AG10803 (cell line): ENCODE measurements at places on chromosomes 3 and 15.

DNA sequence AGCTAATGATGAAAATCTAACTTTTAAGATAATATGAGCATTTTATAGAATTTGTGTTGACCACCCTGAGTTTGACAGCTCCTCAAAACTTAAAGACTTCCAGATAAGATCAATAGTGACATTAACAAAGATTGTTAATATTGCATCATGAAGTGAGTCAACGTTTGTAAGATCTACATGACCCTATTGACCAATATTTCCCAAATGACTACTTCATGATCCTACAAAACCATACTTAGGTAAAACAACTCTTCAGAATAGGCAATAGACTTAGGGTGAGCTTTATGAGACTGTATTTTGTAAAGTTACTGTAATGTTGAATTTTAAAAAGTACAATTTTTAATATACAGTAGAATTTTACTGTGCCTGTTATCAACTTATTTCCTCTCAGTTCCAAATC, 422.7 kb upstream of the ALCAM start:
- no peak for DNase-seq

DNA sequence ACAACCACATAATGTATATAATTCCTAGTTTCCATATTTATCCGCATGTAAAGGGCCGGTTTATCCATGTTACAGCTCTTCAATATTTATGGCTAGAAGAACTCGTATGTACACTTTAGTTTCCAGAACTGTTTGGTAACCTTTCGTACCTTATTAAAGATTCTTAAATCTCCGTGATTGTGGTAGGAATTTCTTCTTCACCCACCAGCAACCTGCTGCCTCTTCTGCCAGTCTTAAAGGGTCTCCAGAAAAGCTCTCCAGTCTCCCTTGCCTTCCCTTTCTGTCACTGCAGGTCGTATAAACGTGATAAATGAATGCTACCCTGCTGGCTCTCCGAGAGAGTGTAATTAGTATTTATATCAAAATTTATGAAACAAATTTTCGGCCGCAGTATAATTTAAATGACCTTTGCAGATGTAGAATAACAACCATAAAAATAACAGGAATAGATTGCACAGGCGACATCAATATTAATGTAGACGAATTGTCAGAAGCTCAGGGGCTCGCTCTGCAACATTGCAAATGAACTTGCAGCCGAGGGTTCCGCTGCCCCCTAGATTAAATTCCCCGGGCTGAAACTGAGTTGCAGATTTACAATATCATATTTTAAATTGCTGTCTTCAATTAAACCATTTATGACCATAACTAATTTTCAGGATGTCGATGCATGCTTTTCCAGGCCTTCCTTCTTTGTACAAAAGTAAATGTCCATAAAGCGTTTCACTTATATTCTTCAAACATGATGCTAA, 5.4 kb downstream of the ZIC1 start:
- DNase-seq: no peak

- no peak for DNase-seq
These were observed 272.6 kb upstream of the ZPLD1 start for GRCh38 chr3:102162251-102162650.

DNA sequence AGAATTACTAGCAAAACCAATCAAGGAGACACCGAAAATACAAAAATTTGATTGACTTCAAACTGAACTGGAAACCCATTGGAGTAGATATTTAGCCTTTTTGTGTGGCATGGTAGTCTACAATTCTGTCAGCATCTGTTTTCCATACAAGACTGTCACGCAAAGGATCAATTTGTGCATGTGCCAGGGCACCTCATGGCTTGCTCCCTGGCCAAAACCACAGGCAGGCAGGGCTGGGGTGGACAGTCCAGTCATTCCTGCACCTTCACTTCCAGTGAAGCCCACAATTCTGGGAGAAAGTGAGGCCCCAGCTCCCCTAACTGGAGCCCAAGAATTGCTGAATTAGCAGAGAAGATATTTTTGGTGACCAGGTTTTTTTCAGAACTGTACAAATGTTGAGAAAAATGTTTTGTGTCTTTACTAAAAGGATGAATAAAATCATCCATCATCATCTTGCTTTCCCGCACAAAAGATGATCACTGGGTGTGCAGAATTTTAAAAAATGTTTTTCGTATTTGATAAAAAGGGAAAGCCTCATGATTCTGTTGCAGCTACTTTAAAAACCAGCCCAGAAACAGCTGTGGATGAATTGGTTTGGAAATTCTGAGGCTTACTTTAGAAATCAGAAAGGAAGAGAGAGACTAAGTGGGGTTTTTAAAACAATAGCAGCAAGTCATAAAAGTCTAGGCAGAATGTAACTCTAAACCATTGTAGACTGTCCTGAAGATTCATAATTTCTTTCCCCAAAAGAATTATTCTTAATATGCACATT, 86.4 kb downstream of the PCCB start:
- DNase-seq: peak; percentile 94

DNA sequence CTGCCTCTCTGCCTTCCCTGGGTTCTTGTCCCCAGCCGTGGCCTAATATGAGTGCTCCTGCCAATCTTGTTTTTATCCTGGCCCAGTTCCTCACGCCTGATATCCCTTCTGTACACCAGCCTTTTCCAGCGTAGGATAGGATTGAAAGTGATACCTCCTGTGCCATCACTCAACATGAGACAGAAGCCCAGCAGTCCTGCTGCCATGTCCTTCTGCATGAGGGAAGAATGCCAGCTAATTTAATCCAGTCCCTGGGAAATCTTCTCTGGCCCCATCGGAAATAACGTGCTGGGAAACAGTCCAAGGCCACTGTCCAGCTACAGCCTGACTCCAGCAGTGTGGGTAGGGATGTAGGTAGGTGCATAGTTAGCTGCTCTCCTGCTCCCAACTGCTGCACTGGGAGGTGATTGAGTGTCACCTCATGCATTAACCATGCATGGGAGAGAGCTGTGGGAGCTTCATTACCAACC, 92.0 kb upstream of the TPM1 start:
- no peak for DNase-seq

DNA sequence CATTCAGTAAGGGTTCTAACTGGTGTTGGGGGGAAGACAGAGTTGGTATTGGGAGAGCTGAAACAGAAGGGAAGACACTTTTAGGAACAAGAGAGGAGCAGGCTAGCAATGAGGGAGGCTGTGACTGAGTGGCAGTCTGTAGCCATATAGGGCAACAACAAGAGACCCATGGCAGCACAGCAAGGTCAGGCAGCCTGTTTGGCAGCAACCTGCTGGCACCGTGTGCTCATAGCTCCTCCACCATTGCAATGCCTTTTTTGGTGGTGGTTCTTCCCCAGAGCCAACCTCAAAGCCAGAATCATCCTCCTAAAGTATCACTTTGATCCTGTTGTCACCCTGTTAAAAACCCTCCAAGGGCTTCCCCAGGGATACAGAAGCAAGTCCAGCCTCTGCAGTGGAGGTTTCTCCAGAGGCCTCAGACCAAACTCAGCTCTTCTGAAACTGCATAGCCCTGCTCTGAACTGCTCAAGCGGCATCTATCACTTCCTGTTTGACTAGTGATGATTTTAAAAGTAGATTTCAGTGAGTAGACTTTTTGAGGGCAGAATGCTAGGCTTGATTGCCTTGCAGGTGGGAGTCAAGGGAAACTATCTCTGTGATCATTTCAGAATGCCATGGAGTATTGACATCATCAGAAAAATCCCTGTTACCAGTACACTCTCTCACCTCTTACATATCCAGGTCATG, 176.9 kb downstream of the STAC start:
- no peak for DNase-seq

DNA sequence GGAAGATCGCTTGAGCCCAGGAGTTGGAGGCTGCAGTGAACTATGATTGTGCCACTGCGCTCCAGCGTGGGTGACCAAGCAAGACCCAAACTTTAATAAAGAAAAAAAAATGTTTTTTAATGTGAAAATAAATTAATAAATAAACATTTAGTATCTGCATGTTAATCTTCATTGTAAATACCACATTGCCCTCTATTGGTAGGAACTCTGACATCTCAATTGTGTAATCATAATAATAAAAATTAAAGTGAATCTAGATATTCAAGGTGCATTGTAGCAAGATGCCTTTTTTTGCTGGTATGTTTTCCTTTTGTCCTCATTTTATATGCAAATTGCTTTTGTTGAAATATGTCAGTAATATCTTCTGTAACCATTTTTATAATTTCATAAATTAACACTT, 95.0 kb upstream of the LIMD1 start:
- peak; percentile 72 for DNase-seq
